Fibroblast of gingiva (primary cell): ENCODE measurements at places on chromosomes 5 and 9.

GRCh38 chr5:13508559-13508958 lies 435.9 kb downstream of the DNAH5 start:
- no peak for DNase-seq

- DNase-seq, result no peak
These were observed 80.0 kb upstream of the C9orf72 start for GRCh38 chr9:27653246-27653645.

DNA sequence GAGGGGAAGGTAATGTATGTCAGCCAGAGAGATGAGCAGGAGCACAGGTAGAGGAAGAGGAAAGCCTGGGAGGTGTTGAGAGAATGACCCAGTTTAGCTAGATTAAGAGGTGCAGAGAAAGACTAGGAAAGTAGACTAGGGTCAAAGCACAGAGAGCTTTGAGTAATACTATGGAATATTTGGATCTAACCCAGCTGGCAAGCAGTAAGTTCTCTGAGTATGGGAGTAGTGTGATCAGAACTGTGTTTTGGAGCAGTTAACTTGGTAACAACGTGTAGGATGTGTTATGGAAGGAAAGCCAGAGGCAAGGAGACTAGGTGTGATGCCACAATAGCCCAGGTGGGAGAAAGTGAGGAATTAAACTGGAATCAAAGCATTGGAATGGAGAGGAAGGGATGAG lies 84.9 kb upstream of the PTGER4 start:
- peak; percentile 8 for DNase-seq

GRCh38 chr9:137116027-137116507 lies 1.5 kb upstream of the DPP7 start:
- DNase-seq, result no peak

DNA sequence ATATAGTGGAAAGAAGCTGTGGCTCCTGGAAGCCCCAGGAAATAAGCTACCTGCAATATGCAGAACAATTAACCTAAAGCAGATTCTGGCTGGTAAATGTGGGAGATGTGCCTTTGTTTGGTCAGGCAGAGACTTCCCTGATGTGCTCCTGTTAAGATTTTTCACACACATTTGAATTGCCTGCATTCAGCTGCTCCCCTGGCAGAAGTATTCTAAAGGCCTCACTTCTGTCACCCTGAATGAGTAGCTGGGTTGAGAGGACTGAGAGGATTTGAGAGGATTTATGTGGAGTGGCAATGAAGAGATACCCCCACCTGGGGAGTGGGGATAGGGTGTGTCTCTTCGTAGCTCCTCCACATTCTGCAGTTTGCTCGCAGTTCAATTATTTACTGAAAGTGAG lies 130.5 kb downstream of the ST8SIA4 start:
- no peak for DNase-seq

- no peak for DNase-seq
These were observed 281.4 kb downstream of the CWC27 start for GRCh38 chr5:65050140-65050539.

DNA sequence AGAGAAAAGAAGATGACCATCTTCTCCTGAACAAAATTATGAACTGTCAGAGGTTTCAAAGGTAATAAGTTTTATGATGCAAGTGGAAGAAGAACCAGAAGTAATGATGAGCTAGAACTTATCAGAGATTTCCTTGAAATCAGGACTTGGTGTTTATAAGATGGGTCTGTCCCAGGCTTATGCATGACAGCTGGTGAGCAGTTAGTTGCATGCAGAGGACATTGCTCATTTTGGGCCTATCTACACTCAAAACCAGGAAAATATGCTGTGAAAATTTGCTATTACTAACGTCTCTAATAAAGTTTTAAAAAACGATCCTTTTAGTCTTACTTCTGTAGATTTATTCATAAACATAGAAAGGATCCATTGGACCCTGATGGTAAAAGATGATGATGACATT lies 6.6 kb upstream of the STC2 start:
- DNase-seq, result no peak

GRCh38 chr5:172550096-172550765 lies 90.8 kb upstream of the NEURL1B start:
- DNase-seq, result no peak

GRCh38 chr5:144028636-144029035 lies 141.8 kb downstream of the YIPF5 start:
- peak; percentile 61 for DNase-seq

- DNase-seq, result no peak
These were observed 116.8 kb downstream of the TRIM36 start for GRCh38 chr5:115052948-115053347.

DNA sequence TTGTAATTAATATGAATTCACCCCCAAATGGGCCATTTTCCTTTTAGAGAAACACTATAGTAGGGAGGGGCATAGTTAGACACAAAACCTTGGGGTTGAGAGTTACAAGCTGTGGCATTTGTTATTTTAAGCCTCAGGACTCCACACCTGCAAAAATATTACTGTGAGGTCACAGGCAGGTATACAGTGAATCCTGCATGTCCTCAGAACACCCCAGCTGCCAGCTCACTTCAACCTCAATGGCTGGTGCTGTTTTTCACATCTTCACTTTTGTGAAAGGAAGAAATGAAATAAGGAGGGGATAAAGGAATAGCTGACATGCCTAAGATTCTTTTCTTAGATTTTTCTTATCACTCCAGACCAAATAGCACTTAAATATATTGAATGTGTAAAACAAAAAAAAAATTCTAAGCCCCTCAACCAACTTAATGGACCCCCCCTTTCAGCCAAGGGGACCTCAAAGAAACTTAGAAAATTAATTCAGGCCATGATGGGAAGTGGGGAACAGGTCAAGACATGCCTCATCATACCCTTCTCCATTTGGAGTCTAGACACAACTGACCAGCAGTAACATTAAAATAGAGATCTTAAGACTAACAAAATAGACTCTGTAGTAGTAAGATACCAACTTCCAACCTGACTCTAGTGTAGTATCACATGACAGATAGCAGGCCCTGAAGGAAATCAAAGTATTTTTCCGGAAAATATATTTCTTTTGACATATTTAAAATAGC lies 9.2 kb downstream of the C9orf85 start:
- no peak for DNase-seq

DNA sequence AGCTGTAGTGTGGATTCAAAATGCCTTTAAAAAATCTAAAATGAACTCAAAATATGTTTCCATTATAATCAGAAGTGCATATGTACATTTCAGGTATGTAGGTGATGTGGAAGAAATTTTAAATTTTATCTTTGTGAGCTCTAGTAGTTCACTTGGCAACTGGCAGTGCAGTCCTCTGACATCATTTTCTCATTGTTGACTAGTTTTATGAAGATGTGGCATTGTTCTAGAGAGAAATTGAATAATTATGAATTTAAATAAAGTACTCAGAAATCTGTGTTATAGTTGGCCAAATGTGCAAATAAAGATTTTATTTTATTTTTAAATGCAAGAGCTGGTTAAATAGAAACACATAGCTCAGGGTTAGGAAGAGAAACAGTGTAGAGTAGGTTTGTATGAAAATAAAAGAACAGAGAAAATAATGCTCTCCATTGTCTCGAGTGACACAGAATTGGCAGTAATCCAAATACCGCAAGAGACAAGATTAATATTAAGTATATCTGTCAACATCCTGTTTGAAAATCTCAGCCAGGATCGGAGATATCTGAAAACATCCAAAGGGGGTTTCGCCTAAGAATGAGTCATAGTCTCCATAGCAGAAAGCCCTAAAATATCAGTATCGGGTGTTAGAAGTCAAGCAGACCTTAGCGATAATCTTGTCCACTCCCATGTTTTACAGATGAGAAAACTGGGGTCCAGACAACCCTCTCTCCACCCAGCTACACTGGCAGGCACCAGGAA lies 189.4 kb downstream of the CCDC192 start:
- DNase-seq, result peak; percentile 9

- no peak for DNase-seq
These were observed 316.3 kb upstream of the MEF2C start for GRCh38 chr5:89199306-89199705.

DNA sequence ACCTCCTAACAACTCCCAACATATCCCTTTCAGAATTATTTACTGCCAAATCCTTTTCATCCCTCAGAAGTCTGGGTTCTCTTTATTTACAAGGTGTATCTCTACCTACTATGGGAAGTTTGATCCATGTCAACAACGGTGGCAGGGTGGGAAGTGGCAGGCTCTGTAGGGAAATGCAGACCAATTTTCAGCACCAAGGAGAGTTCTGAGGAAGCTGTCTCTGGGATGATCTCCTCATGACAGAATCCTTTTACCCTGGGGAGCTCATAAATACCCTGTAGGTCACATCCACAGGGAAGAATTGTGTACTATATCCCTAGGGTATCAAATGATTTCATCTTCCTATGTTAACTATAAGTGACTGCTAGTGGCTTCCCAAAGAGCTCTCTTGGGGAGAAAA lies 107.8 kb upstream of the NEK6 start:
- no peak for DNase-seq

GRCh38 chr9:122226758-122227574 lies 1.8 kb downstream of the LHX6 start:
- DNase-seq, result no peak

DNA sequence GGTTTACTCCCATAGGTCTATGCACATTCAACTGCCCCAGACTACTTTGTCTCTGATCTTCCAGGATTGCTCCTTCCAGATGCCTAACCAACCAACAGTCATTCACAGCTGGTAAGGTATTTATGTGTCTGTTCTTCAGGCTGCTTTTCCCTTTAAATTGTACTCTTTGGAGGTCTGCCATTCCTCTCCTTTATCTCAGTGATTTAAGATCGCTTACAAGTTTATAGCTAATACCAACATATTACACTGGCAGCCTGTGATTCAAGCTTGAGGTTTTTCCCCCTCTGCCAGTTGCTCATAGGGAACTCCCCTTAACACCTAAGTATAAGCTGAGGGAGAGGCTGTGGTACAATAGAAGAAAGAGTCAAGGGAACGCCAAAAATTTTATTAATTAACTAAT lies 711.7 kb upstream of the EDIL3 start:
- DNase-seq, result no peak

DNA sequence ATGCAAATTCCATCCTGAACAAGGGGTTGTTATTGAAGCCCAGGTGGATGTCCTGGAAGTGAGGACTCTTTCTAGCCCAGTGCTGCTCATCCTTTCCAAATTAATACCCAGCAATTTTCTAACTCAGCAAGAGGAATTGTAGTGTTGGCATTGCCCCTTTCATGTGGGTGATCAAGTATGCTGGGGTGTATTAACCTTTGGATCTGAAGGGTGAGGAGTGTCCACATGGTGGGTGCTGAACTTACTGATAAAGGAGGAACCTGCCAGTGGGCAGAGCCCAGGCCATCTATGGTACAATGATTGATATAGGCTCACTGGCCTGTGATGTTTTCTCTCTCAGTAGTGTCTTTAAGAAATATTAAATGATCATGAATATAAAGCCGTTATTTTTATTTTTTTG lies 210.1 kb downstream of the NTRK2 start:
- DNase-seq, result no peak

DNA sequence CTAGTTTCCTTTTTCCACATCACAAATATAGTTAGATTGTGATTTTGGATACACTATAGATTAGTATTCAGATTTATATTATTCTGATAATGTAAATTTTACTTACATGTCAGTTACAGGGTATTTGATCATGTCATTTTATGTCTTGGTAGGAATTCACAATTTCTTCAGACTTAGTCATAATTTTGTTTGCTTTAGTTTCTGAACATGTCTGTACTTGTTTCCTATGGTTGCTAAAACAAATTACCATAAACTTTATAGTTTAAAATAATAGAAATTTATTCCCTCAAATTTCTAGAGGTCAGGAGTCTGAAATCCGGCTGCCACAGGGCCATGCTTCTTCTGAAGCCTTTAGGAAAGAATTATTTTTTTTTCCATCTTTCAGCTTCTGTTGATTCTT lies 1817.2 kb upstream of the CDH9 start:
- DNase-seq, result no peak

GRCh38 chr5:6583049-6583880 lies 49.6 kb downstream of the NSUN2 start:
- DNase-seq, result no peak

DNA sequence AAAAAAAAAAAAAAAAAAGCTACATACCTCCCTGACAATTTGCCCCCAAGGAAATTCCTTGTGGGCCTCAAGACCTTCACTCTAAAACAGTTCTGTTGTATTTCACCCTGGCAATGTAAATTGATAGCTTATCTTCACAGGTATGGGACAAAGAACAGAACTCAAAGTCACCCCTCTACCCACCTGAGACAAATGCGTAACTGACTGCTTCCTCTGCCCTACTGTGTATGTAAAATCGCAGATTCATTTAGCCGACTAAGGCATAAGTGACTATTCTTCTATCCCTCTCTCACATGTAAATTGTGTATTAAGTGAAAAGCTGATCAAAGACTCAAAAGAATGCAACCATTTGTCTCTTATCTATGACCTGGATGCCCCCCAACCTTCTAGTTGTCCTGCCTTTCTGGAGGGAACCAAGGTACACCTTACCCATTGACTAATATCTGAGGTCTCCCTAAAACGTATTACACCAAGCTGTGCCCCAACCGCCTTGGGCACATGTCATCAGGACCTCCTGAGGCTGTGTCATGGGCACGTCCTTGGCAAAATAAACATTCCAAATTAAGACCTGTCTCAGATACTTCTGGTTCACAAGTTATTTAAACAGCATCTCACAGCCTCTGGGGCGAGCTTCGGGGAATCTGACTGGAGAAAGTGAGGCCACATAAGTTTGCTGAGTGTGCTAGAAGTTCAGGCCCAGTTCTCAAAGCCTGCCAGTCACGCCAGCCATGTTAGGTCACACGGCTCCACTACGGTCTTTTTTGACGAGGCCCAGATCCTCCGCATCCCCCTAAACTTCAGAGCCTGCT lies 954 bp downstream of the TBCA start:
- DNase-seq, result no peak

- no peak for DNase-seq
These were observed 498 bp downstream of the HAUS6 start for GRCh38 chr9:19102181-19102630.

- no peak for DNase-seq
These were observed 153.1 kb upstream of the RAPGEF1 start for GRCh38 chr9:131892902-131893500.

- DNase-seq, result peak; percentile 23
These were observed 202.6 kb downstream of the DENND1A start for GRCh38 chr9:123727332-123727731.
